GM20000 (cell line): ENCODE measurements at places on chromosomes 13 and 19.

DNA sequence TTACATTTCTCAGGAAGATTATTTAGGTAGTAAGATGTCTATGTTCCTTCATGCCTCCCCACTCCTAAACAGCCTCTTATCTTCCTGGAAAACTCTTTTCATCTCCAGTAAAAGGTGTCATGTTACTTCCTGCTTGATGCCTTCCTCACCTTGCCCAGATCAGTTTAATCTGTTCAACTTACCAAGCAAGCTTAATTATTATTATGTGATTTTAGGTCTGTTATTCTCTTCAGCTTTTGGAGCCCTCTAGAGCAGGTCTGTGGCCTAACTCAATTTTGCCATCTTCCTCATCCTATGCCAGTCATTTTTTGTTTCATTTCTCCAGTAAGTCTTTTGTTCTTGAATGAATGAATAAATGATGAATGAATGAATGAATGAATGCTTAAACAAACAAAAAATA lies 528.4 kb downstream of the DCT start:
- DNase-seq, result no peak

DNA sequence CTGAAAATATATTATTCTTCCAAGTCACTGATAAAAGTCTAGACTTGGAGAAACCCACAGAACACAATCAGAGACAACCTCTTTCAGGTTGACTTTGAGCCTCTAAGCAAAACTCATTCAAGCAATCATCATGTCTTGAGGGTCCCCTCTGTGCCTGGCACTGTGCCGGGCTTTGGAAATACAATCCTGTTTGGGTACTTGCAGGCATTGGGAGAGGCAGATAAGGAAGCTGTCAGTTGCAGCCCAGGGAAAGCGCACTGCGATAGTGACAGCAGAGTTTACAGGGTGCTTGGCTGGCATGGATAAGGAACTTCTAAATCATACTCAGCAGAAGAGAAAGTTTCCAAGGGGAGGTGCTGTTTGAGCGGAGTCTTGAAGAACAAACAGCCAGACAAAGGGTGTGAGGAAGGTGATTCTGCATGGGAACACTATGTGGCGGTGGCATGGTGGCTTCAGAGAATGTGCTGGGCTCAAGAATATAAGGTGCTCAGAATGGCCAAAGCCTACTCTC lies 9.1 kb downstream of the SERP2 start:
- no peak for DNase-seq

DNA sequence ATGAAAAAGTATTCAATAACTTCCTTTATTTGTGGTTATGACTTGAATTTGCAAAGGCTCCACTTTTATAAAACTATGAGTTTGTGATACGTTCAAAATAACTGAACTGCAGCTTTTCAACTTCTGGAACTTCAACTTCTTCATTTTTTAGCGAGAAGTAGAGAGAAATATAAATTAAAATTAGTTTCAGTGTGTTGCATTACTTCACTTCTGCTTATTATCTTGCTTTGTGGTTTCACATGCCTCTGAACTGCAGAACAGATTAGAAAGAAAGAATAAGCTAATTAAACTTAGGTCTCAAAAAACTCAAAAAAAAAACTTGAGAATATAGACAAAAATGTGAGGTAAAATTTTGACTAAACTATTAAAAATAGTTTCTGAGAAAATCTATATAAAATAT lies 1073.4 kb downstream of the PCDH17 start:
- no peak for DNase-seq

DNA sequence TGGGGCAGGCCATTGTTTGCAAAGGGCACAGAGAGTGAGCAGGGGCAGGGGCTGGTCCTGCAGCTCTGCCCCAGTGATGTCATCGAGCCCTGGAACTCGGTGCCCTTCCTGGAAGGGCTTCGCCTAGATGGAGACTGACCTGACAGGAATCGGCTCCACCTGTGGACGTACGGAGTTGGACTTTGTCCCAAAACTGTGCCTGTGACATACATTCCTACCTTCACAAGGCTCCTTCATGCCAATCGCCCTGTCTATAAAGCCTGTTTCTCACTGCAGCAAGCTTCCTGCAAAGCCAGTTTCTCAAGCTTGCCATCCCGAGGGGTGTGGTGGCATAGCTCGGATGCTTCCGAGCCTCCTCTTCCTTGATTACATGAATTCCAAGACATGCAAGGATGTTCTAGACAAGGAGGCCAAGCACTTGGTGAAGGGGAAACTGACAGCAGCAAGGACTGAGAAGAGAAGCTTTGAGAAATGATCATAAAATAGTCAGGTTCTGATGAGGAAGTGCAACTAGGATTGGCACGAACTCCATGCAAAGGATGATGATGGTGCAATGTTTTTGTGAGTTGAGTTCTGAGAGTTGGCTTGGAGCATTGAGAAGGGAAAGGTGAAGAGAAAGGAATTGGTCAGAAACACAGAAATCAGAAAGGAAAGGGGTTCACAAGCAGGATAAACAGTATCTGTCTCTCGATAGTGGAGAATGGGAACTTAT lies 73.6 kb upstream of the STK24 start:
- no peak for DNase-seq

DNA sequence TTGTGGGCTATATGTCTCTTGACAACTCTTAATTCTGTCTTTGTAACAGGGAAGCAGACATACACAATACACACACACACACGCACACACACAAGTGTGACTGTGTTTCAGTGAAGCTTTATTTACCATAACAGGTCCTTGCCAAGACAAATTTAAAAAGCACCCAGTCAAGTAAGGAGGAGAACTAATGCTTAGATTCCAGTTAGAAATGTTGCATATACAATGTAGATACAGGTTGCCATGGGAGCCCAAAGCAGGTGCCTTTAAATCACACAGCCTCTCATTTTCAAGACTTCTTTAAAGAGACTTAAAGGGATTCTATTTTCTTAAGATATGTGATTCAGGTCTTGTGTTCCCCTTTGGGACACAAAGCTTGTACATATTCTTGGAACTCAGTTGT lies 1551.9 kb downstream of the EFNB2 start:
- no peak for DNase-seq

DNA sequence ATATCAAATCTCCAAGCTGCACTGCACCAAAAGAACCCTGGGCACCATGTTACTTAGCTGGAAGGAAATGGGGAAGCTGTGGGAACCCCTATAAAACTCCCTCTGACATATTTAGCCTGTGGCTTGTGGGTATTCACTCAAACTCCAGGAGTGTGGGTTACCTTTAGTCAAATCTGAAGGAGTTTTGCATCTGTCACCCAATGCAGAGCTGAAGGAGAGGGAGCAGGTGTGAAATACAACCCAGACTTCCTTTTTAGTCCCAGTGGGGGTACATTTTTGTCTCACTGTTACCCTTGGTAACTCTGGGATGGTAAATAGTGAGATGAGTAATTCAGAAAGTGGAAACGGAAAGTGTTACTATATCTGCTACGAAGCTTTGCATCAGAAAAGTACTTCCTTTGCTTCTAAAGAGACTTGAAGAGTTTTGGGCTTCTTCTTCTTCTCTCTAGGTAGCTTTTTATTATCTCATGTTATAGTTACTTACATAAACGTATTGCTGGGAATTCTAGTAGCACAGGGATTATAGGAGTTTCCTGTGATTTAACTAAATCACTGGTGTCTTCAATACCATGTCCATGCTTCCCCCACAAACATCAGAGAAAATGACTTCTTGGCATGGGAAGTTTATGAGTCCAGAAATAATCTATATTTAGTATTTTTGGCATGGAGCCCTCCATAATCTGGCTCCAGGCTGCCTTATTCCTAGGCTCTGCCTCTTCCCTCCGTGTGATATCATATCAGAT lies 105.9 kb downstream of the AKAP11 start:
- DNase-seq, result peak; percentile 66

GRCh38 chr13:38618881-38619280 lies 68.0 kb upstream of the FREM2 start:
- DNase-seq, result no peak

DNA sequence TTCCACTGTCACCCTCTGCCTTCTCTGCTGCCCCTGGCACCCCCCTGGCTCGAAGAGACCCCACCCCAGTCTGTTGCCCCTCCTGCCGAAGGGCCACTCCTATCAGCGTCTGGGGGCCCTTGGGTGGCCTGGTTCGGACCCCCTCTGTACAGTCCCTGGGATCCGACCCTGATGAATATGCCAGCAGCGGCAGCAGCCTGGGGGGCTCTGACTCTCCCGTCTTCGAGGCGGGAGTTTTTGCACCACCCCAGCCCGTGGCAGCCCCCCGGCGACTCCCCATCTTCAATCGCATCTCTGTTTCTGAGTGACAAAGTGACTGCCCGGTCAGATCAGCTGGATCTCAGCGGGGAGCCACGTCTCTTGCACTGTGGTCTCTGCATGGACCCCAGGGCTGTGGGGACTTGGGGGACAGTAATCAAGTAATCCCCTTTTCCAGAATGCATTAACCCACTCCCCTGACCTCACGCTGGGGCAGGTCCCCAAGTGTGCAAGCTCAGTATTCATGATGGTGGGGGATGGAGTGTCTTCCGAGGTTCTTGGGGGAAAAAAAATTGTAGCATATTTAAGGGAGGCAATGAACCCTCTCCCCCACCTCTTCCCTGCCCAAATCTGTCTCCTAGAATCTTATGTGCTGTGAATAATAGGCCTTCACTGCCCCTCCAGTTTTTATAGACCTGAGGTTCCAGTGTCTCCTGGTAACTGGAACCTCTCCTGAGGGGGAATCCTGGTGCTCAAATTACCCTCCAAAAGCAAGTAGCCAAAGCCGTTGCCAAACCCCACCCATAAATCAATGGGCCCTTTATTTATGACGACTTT lies 2.0 kb downstream of the ZFP36 start:
- no peak for DNase-seq

- peak; percentile 29 for DNase-seq
Observed at GRCh38 chr13:101144808-101145419, 271.4 kb downstream of the NALCN start.

DNA sequence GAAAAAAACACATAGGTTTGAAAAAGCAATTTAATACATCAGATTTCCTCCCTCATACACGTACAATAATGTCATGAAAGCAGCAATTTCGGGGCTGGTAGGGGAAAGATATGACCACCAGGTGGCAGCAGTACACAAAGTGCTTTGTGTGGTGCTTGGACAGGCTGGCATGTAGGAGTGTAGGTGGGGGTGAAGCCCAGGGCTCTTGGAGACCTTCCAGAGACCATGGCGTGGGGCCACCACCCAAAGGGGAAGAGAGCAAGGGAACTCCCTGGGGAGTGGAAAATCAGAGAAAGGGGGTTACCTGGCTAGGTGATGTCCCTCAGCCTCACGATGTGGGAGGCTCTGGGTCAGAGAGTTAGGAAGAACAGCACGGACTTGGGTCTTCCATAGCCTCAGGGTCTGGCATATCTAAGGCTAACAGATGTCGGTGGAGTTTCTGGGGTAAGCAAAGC lies 11.8 kb upstream of the CCNA1 start:
- DNase-seq, result peak; percentile 75
